AML-193 (cell line): ENCODE measurements at places on chromosomes 2 and 18.

- DNase-seq = no peak
Measured at GRCh38 chr18:69250305-69251151, 150.2 kb upstream of the DOK6 start.

DNA sequence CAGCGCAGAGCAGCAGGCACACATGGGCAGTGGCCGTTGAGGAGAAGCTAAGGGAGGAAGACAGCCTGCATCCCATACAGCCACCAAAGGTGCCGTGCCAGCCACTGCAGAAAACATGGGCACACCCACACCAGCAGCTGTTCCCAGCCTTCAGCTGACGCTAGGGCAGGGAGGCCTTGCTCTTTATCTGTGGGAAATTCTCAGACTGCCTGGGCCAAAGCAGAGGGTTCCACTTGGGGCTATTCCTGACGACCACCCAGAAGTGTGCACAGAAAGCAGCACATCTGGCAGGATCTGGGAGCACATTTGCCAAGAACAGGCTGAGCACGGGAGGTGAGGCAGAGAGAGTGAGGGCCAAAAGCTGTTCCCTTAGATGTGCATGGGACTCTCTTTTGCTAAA is 101.3 kb upstream of the SOX11 start:
- DNase-seq = no peak

- DNase-seq = peak; percentile 88
Measured at GRCh38 chr18:48022531-48023329, 92.3 kb upstream of the SMAD2 start.

DNA sequence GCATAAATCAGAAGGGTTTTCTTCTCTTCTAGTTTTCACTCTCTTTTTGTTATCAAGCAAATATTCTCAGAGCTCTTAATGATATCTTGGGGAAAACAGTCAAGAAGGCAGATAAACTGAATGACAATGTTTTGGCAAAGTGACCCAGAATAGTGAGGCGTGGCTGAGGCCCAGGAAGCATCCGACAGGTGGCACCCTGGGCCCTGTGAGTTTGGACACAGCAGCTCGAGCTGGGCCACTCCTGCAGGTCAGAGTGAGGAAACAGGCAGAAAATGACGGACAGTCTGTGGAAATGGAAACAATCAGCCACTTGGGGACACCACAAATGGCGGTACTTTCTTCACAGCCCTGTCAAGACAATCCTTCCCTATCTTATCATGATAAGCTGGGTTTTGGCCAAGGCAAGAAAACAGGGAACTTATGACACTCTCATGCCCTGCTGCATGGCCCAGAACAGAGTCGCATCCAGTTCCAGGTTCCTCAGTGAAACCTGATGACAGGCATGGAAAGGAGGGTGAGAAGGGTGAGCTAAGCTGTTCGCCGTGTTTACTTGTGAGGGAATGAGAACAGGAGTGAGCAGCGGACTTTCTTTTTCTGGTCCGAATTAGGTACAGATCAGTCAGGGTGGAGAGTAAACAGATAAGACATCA is 32.1 kb downstream of the MRPL44 start:
- no peak for DNase-seq

DNA sequence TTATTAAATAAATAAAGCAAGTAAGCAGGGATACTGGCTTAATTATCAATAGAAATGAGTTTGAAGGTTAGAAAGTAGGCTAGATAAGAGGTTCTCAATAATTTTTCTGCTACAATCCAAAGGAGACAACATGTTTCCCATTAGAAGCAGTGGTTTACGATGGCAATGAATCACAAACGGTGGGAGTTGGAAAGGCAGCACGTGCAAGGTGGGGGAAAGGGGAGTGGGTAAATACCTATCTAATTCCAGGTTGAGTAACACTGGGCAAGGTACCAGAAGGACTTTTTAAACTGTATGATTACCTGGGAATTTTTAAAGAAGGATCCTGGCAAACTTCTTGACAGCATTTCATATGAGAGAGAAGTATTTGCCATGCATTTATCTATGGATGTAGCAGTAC is 289.9 kb downstream of the NBAS start:
- no peak for DNase-seq

- no peak for DNase-seq
Measured at GRCh38 chr2:31082002-31082401, 56.2 kb downstream of the GALNT14 start.

DNA sequence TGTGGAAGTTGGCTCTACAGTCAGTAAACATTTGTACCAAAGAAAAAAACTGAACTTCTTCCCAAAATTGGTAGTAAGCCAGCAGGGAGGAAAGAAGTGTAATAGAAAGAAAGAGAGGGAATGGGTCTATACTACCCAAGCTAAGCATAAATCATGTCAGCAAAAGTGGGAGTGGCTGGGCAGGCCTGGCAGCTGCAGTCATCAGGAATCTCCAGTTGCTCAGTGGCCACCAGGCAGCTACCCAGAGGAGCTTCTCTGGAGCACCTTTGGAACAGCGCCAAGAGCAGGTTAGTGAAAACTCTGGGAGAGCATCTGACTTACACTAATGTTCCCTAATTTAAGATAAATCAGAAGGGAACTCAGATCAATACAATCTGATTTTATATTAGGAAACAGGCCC is 14.3 kb downstream of the FRZB start:
- DNase-seq = no peak

GRCh38 chr2:47190188-47190881 is 35.2 kb upstream of the STPG4 start:
- DNase-seq = no peak

GRCh38 chr2:226440127-226440918 is 359.3 kb downstream of the IRS1 start:
- no peak for DNase-seq

- DNase-seq = no peak
Measured at GRCh38 chr18:51890762-51891161, 449.2 kb upstream of the DCC start.

GRCh38 chr2:95276888-95277245 is 2.6 kb downstream of the PROM2 start:
- no peak for DNase-seq

DNA sequence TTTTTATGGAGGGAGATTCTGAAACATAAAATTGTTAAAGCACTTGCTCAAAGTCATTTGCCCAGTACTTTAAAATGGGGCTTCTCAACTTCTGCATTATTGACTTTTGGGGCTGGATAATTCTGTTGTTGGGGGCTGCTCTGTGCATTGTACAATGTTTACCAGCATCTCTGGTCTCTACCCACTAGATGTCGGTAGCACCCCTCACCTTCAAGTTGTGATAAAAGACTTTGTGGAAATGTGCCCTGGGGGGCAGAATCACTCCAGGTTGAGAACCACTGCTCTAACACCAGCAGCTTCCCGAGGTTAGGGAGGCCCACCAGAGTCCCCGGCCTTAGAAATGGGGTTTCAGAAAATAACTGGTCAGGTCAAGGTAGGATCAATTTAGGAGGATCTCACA is 26.8 kb upstream of the CUL3 start:
- no peak for DNase-seq

- no peak for DNase-seq
Measured at GRCh38 chr2:46136481-46136880, 160.7 kb upstream of the EPAS1 start.
